ENCODE measurements at places on chromosomes 11 and 22. TPM values are rescaled to one million over a fixed set of nuclear protein-coding genes. Genes with fewer than 3 reads are reported as not detected.

OR5D13 gene
- not detected for total RNA-seq

UPK3A gene
- total RNA-seq: not detected

SHANK3 gene
- 1.2 TPM for total RNA-seq

KCNQ1OT1 gene
- 20.8 TPM for total RNA-seq

B4GALNT4 gene
- 4.3 TPM for total RNA-seq

C11orf97 gene
- total RNA-seq: not detected

CASP5 gene
- total RNA-seq: not detected

CCDC73 gene
- total RNA-seq: not detected

SELENOH gene
- 82.8 TPM for total RNA-seq

PRDM11 gene
- total RNA-seq: 5.5 TPM

OR8D4 gene
- not detected for total RNA-seq

C1QTNF4 gene
- total RNA-seq: 2.0 TPM

C11orf91 gene
- total RNA-seq: 0.39 TPM

Measured in placental epithelial cell (primary cell).